Activated naive CD4-positive, alpha-beta T cell treated with anti-CD3 and anti-CD28 coated beads, Interleukin-2, amount 50 U/mL, for 16 hours (primary cell): ENCODE measurements at places on chromosomes 5 and 9.

DNA sequence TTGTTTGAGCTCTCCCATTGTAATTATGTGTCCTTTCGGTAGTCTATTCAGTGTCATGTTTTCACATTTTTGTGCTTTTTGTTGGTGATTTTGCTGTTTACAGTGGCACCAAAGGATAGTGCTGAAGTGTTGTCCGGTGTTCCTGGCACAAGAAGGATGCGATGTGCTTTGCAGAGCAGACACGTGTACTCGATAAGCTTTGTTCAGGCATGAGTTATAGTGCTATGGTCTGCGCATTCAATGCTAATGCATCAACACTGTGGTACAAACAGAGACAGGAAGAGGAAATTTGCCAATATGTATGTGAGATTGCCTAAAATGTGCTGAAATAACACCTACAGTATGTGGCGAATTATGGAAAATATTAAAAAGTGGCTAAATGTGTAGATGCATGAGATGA, 913.4 kb upstream of the ACO1 start:
- no peak for DNase-seq

- no peak for DNase-seq
Observed at GRCh38 chr5:151005950-151006576, 14.3 kb upstream of the GPX3 start.

GRCh38 chr9:112631313-112632070, 86.4 kb downstream of the INIP start:
- DNase-seq = no peak

DNA sequence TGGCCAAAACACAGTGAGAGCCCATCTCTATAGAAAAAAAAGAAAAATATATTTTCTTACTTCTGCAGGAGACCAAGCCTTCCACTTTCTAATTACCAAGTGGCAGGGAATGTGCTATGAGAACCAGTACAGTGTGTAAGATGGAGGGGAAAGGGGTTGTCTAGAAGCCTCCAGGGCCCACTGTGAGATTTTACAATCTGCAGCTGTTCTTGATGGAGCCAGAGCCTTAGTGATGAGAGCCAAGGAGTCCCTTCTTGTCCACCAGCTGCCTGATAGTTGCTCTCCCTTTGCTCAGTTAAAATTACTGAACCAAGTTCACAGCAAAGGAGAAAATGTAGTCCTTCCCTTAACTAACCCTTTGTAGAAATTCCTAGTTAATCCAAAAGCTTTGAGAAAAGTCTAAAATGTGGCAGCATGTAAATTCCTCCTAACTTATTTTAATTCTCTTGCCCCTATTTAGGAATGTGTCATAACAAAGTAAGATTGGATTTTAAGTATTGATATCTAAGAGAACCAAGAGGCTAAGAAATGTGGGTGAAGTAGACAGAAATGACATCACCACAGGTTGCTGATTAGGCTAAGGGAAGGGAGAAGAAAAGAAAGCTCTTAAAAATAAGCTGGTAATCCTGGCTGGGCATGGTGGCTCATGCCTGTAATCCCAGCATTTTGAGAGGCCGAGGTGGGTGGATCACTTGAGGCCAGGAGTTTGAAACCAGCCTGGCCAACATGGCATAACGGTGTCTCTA, 19.3 kb downstream of the SRP19 start:
- DNase-seq = no peak

- no peak for DNase-seq
Observed at GRCh38 chr5:126251024-126251423, 172.2 kb upstream of the GRAMD2B start.

- no peak for DNase-seq
Observed at GRCh38 chr9:35976726-35977125, 18.8 kb upstream of the OR2S2 start.

DNA sequence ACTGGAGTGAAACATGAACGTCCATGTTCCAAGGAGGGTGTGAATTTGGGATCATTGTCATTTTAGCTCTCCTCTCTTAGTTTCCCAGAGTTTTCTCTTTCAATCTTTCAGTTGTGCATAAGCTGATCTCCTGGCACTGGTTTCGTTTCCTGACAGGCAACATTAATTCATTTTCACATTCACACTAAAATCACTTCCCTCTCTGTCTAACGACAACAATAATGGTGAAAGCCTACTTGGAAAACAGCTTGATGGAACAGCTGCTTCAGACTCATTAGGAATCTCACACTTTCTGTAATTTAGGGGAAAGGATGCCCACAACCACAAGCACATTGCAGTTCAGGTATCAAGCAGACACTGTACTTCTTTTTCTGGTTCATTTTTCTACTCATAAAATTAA, 188.6 kb downstream of the TRIM36 start:
- no peak for DNase-seq

GRCh38 chr5:43065387-43065947, 25.3 kb upstream of the ANXA2R start:
- DNase-seq = no peak
